Stimulated activated CD4-positive, alpha-beta T cell treated with anti-CD3 and anti-CD28 coated beads, Interleukin-2, amount 100 ng/mL, for 48 hours (primary cell): ENCODE measurements at places on chromosomes 2 and 18.

DNA sequence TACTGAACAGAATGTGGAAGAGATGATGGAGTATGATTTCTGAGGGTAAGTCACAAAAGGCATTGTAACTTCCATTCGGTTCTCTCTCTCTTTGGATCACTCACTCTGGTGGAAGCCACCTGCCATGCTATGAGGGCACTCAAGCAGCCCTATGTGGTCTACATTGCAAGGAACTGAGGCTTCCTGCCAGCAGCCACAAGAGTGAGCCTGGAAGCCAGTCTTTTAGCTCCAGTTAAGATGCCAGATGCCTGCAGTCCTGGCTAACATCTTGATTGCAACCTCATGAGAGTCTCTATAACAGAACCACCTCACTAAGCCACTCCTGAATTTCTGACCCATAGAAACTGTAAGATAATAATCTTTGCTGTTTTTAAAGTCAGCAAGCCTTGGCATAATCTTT is 935.7 kb downstream of the LRP1B start:
- DNase-seq: no peak

GRCh38 chr2:108029912-108030311 is 43.6 kb downstream of the SLC5A7 start:
- no peak for DNase-seq

GRCh38 chr2:220955776-220956175 is 616.3 kb downstream of the EPHA4 start:
- DNase-seq: no peak

DNA sequence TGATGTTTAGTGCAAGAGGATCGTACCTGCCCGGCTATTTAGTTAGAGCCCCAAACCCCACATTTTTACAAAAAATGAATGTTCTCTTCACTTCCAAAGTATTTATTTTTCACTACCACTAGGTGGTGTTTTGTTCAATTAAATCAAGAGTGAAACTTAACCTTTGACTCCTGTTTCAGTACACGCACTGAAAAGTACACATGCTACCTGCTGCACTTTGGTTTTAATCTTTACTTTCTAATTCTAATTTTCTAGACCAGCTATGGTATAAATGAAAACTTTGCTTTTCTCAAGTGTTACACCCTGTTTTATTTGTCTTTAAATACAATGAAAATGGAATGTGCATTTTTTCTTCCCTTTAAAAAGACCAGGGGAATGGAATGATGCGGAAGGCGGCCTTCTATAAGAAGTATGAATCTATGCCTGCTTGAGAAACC is 31.4 kb upstream of the CHN1 start:
- DNase-seq: no peak

GRCh38 chr18:48215876-48216638 is 193.1 kb downstream of the ZBTB7C start:
- DNase-seq: no peak

DNA sequence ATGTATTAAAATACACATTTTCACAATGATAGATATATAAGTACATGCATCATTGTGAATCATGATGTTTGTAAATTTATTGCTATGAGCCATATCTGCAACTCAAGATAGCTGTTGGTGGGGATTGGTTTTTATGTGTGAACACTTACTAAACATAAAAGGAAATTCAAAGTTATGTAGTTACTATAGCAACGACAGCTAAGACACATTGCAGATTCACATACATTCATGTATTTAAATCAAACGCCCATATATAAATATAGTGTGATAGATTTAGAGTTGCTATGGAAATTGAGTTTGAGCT is 65.6 kb downstream of the MAPRE2 start:
- DNase-seq: no peak

DNA sequence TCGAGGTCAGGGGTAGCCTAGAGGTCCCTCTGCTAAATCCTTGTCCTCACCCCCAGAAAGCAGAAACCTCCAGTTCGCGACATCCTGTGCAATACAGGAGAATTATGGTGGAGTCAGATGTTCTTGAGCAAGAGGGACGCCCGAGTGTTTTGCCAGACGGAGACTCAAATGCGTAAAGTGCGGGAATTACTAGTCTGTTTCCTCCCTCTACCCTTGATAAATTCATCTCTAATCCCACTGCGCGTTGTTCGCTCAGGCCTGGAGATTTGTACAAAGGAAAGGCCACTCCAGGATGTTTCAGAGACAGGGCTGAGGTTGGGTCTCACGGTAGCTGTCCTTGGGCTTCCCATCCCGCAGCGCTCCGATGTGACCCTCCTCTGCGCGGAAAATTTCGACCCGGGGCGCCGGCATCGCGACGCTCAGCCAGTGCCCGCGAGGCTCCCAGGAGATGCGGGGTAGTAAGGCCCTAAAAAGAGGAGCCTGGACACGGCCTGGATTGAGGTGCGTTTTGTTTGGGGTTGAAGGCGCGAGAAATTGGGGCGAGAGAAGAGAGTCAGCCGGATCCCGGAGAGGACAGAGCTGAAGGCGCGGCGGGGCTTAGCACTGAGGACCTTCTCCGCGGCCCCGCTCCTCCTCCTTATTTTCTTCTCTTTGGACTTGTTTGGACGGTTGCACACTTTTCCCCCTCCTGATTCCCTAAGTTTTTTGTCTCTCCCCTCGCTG is 2.6 kb upstream of the NEUROD1 start:
- no peak for DNase-seq

DNA sequence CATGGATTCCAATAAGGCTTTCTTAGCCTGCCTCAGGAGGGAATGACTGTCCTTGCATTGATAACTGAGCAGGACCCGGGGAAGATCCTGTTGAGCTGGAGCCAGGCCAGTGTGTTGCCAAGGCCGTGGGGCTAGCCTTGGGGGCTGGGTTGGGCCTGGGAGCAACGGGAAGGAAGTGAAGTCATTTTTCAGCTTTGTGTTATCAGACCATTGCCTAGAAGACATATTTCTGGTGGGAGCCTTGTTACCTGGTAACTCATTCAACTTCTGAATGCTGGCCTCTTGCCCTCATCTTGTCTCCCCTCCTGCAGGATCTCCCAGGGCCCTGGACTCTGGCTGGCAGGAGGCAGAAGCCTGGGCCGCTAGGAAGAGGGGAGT is 92.7 kb upstream of the MGAT5 start:
- DNase-seq: no peak

- no peak for DNase-seq
Observed at GRCh38 chr18:56189615-56190014, 448.8 kb downstream of the TXNL1 start.

DNA sequence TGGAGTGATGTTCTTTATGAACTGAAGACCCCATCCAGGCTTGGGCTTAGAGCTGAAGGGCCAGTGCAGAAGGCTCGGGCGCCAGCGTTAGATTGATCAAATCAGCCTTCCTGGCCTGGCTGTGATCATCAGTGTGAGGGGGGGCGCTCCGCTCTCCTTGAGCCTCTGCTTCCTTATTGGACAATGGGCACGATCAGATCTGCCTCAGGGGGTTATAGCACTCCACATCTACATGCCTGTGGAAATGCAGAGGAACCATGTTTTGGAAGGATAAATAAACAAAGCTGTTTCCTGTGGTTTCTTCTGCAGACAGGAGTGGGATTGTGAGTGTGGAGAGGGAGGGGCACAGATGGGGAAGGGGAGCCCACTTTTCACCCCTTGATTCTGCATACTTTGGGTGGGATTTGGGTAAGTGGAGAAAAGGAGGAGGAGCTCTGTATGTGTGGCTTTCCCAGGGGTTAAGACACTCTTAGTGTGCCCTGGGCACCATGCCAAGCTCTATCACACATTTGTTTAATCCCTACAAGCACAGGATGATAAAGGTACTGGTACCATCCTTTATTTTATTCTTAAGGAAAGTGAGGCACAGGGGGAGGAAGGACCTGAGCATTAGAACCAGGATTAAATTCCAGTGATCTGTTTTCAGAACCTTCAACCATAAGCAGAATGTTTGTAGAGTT is 150.5 kb downstream of the EN1 start:
- no peak for DNase-seq

- DNase-seq: no peak
Observed at GRCh38 chr2:175154661-175155082, 13.3 kb downstream of the ATF2 start.
